CD14-positive monocyte (primary cell): ENCODE measurements at places on chromosomes 11 and 22. TPM values are rescaled to one million over a fixed set of nuclear protein-coding genes. Genes with fewer than 3 reads are reported as not detected.

The TIMP3 gene
- polyA plus RNA-seq = not detected

The CSTF3 gene
- 6.9 TPM for polyA plus RNA-seq

The FOLH1 gene
- not detected in 2 replicates for polyA plus RNA-seq

The NDUFS8 gene
- 114 TPM for polyA plus RNA-seq

The TRIM49 gene
- polyA plus RNA-seq = not detected in 2 replicates

The MMP27 gene
- not detected for polyA plus RNA-seq

The FGF19 gene
- not detected in 2 replicates for polyA plus RNA-seq

The RTN4R gene
- not detected in 2 replicates for polyA plus RNA-seq

The TMEM41B gene
- 5.9 TPM for polyA plus RNA-seq

The NDUFA6 gene
- polyA plus RNA-seq = 138 TPM

The EXPH5 gene
- 0.04 and 0.05 TPM in 2 replicates for polyA plus RNA-seq

The CASP1 gene
- polyA plus RNA-seq = 86.0 and 210 TPM in 2 replicates

The CHEK1 gene
- 0.17 and 0.55 TPM in 2 replicates for polyA plus RNA-seq
